ENCODE measurements at places on chromosomes 6 and 20.

GRCh38 chr20:55880361-55880760, 125.0 kb downstream of the CBLN4 start:
- no peak overlapping the region for H3K27ac ChIP-seq
- no peaks in the 10 kb centered on the region for H3K27me3 ChIP-seq
- H3K36me3 ChIP-seq: no peaks in the 10 kb centered on the region
- no peaks in the 10 kb centered on the region for H3K4me1 ChIP-seq
- no peak for DNase-seq
- no peak overlapping the region for H3K4me3 ChIP-seq

DNA sequence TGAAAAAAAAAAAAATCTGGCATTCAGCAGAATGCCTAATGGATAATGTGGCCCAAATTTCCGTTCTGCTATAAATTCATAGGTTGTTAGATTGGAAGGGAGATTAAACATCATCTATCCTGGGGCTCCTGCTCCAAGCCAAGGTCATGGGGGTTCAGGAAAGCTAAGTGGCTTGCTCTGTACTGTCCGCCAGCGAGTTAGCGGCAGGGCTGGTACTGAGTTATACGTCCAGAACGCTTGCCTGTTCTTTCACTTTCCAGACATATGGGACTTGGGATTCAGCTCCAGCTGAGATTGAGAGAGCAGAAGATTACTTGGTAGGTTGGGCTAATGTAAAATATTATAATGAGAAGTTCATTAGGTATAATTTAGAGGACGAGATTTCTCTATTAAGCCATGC, 858 bp downstream of the RWDD1 start:
- H3K4me1 ChIP-seq: peaks cover 39% of the 10 kb centered on the region
- peak; percentile 75 for DNase-seq
- H3K4me3 ChIP-seq: peak overlapping the region; percentile 88
- no peaks in the 10 kb centered on the region for H3K36me3 ChIP-seq
- H3K27ac ChIP-seq: peak overlapping the region; percentile 79

DNA sequence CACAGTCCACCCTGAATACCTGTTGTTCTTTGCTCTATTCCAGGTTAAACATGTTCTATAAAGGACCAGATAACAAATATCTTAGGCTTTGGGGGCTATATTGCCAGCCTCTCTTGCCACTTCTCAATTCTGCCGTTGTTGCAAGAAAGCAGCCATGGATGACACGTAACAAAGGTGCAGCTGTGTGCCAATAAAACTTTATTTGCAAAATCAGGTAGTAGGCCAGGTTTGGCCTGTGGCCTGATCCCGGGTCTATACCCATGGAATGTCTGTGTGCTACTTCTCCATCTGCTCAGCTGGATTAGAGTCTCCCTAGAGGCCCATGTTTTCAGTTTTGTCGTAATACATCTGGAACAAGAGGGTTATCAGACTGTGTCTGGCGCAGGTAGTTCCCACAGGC, 175.3 kb upstream of the KCNG1 start:
- peaks cover 9% of the 10 kb centered on the region for H3K27me3 ChIP-seq
- no peak overlapping the region for H3K4me3 ChIP-seq
- H3K4me1 ChIP-seq: peaks cover 10% of the 10 kb centered on the region
- no peaks in the 10 kb centered on the region for H3K36me3 ChIP-seq

DNA sequence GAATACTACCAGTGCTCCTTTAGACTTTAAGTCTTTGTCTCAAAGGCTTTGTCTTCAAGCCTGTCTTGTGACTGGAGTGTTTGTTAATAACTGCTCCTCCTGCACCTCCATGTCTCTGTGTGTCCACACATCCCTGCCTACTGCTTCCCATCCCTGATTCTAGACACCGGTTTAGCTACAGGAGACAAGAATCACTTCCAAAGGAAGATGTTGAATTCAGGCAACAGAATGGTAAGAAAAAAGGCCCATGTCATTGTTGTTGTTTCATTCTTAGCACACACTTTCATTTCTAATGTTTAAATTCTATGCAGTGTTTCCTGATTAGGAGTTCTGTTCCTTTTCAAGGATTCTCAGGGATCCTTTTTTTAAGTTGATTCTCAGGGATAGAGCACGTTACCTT, 293.6 kb upstream of the STXBP5 start:
- DNase-seq: no peak
- H3K36me3 ChIP-seq: no peaks in the 10 kb centered on the region
- no peak overlapping the region for H3K4me3 ChIP-seq
- H3K27ac ChIP-seq: no peak overlapping the region
- H3K27me3 ChIP-seq: no peaks in the 10 kb centered on the region
- H3K4me1 ChIP-seq: peaks cover 30% of the 10 kb centered on the region

- 0 out of 2 replicates have a peak, but pooled peaks cover 5% of the 10 kb centered on the region for H3K36me3 ChIP-seq
- no peaks in the 10 kb centered on the region for H3K27me3 ChIP-seq
- H3K27ac ChIP-seq: no peak overlapping the region
- H3K4me1 ChIP-seq: peaks cover 17% of the 10 kb centered on the region
- DNase-seq: no peak
- peak overlapping the region; percentile 78 for H3K4me3 ChIP-seq
Measured at GRCh38 chr6:33211666-33212422, 3.5 kb downstream of the RING1 start.

- H3K4me3 ChIP-seq: no peak overlapping the region
- H3K27me3 ChIP-seq: no peaks in the 10 kb centered on the region
- H3K4me1 ChIP-seq: no peaks in the 10 kb centered on the region
- H3K27ac ChIP-seq: no peak overlapping the region
- no peak for DNase-seq
- no peaks in the 10 kb centered on the region for H3K36me3 ChIP-seq
Measured at GRCh38 chr6:34370361-34370760, 22.1 kb downstream of the NUDT3 start.

- H3K36me3 ChIP-seq: no peaks in the 10 kb centered on the region
- peaks cover 34% of the 10 kb centered on the region for H3K27me3 ChIP-seq
- no peak for DNase-seq
- H3K4me3 ChIP-seq: no peak within 1 kb of the TSS
- no peak within 1 kb of the TSS for H3K27ac ChIP-seq
- H3K4me1 ChIP-seq: no peaks in the 10 kb centered on the region
Measured at GRCh38 chr6:29827579-29828470, at the start of gene HLA-G. Gene HLA-G, plus strand, starts transcription at chr6:29827825. Its CDS starts 20 bp downstream, at chr6:29827845.

- no peak for DNase-seq
- H3K4me3 ChIP-seq: no peak overlapping the region
- no peaks in the 10 kb centered on the region for H3K4me1 ChIP-seq
- H3K36me3 ChIP-seq: no peaks in the 10 kb centered on the region
- H3K27ac ChIP-seq: no peak overlapping the region
Measured at GRCh38 chr20:19099596-19100545, 112.6 kb upstream of the SLC24A3 start.

DNA sequence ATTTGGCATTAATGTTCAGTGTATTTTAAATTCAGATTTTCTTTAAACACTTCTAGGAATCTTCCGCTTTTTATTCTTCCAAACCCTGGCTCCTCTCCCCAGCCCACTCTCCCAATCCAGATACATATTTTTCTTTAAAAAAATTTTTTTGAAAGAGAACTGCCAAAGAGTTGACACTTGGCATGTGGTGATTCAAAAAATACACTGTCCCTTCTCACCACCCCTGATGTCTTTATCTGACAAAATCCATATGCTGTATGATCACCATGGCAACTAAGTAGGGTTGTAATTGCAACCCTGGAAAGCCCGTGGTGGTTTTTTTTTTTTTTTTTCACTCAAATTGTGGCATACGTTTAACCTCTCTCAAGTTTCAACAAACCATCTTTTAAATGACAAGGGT, 355.8 kb upstream of the SASH1 start:
- H3K27me3 ChIP-seq: no peaks in the 10 kb centered on the region
- no peak for DNase-seq
- H3K4me1 ChIP-seq: no peaks in the 10 kb centered on the region
- no peaks in the 10 kb centered on the region for H3K36me3 ChIP-seq
- no peak overlapping the region for H3K27ac ChIP-seq

- H3K4me1 ChIP-seq: 0 out of 2 replicates have a peak, but pooled peaks cover 9% of the 10 kb centered on the region
- no peak overlapping the region for H3K4me3 ChIP-seq
- no peak overlapping the region for H3K27ac ChIP-seq
Measured at GRCh38 chr6:45026003-45026516, 302.1 kb upstream of the RUNX2 start.

- H3K27me3 ChIP-seq: peaks cover 37% of the 10 kb centered on the region
- no peak for DNase-seq
- no peaks in the 10 kb centered on the region for H3K36me3 ChIP-seq
Measured at GRCh38 chr20:41639630-41640029, 21.5 kb upstream of the CHD6 start.

- H3K36me3 ChIP-seq: no peaks in the 10 kb centered on the region
- H3K27me3 ChIP-seq: no peaks in the 10 kb centered on the region
- H3K4me1 ChIP-seq: no peaks in the 10 kb centered on the region
- H3K27ac ChIP-seq: no peak overlapping the region
Measured at GRCh38 chr6:89368999-89369398, 16.5 kb upstream of the UBE2J1 start.

DNA sequence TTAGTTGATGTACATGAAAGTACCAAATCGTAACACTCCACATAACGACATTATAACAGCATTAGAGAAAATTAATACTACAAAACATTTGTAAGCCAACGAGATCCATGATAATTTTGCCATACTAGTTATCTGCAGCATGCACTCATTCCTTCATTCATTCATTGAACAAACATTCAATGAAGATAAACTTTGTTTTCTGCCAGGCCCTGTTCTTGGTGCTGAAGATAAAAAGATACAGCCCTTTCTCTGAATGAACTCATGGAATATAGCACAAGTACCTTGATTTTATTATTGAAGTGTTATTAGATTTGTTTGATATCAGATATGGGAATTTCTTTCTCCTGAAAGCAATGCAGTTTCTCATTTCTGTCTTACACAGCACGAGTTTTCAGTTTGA, 524.0 kb downstream of the TFAP2A start:
- H3K4me3 ChIP-seq: no peak overlapping the region
- H3K27me3 ChIP-seq: no peaks in the 10 kb centered on the region
- H3K36me3 ChIP-seq: no peaks in the 10 kb centered on the region
- no peaks in the 10 kb centered on the region for H3K4me1 ChIP-seq
- H3K27ac ChIP-seq: no peak overlapping the region

DNA sequence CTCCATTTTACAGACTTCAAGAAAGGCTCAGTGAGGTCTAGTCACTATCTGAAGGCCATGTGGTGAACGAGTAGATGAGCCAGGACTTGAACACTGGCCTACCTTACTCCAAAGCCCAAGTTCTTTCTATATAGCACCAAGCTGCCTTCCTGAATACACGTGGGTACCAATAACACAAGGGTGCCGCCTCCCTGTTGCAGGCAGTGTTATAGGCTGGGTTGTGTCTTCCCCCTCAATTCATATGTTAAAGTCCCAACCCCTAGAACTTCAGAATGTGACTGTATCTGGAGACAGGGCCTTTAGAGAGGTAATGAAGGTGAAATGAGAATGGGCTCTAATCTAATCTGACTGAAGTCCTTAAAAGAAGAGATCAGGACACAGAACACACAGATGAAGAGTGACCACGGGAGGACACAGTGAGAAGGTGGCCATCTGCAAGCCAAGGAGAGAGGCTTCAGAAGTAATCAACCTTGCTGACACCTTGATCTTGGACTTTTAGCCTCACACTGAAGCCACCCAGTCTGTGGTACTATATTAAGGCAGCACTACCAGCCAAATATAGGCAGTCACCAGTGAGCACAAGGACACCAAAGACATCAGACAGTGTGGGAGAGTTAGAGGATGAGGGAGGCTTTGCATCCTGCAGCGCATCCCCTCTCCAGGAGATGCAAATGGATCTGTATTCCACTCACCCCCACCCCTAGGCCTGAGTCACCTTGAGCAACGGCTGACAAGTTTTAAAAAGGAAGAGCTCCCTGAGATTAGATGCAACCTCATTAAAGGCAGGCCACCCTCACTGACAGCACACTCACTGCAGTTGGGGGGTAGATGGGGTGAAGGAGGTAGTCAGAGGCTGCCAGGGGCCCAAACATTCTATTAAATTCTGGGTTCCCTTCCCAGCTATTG, 40.9 kb upstream of the LYRM2 start:
- DNase-seq: no peak
- H3K4me1 ChIP-seq: no peaks in the 10 kb centered on the region
- H3K36me3 ChIP-seq: peaks cover 37% of the 10 kb centered on the region
- no peak overlapping the region for H3K27ac ChIP-seq
- no peaks in the 10 kb centered on the region for H3K27me3 ChIP-seq

GRCh38 chr20:31906001-31906400, 35.6 kb downstream of the TTLL9 start:
- no peak overlapping the region for H3K27ac ChIP-seq
- no peak overlapping the region for H3K4me3 ChIP-seq
- DNase-seq: no peak
- H3K27me3 ChIP-seq: peaks cover 5% of the 10 kb centered on the region
- H3K4me1 ChIP-seq: no peaks in the 10 kb centered on the region
- H3K36me3 ChIP-seq: no peaks in the 10 kb centered on the region

DNA sequence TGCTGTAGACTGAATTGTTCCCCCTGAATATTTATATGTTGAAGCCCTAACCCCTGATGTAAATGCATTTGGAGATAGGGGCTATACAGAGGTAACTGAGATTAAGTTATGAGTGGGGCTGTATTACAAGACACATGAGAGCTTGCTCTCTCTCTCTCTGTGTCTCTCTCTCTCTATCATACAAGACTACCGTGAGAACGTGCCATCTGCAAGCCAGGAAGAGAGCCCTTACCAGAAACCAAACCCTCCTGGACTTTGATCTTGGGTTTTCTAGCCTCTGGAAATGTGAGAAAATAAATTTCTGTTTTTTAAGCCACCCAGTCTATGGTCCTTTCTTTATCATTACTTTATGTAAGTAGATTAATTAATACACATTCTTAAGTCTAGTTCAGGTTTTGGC, 249.3 kb upstream of the MAN1A1 start:
- no peak overlapping the region for H3K27ac ChIP-seq
- H3K4me1 ChIP-seq: peaks cover 16% of the 10 kb centered on the region
- H3K27me3 ChIP-seq: no peaks in the 10 kb centered on the region

GRCh38 chr20:53750827-53751619, 157.4 kb upstream of the ZNF217 start:
- H3K27me3 ChIP-seq: no peaks in the 10 kb centered on the region
- H3K4me1 ChIP-seq: peaks cover 32% of the 10 kb centered on the region
- H3K27ac ChIP-seq: peak overlapping the region; percentile 90
- no peaks in the 10 kb centered on the region for H3K36me3 ChIP-seq

DNA sequence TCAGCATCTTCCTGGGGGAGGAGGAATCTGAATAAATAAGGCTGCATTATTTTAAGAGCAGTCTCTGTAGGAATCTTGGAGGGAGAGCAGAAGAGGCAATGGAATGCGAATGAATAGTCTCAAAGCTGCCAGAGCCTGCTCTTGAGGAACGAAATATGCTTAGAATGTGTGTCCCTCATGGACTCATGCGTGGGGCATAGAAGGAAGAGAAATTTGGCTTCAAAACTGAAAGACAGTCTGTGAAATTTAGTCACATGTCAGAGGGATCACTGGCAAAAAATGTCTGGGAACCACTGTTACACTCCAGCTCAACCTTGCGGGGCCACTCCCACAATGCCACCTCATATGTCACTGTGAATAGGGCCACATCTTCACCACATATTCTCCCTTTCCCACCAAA, 95.5 kb downstream of the GJA10 start:
- peak; percentile 93 for DNase-seq
- H3K4me3 ChIP-seq: no peak overlapping the region
- H3K36me3 ChIP-seq: no peaks in the 10 kb centered on the region
- H3K4me1 ChIP-seq: peaks cover 47% of the 10 kb centered on the region

DNA sequence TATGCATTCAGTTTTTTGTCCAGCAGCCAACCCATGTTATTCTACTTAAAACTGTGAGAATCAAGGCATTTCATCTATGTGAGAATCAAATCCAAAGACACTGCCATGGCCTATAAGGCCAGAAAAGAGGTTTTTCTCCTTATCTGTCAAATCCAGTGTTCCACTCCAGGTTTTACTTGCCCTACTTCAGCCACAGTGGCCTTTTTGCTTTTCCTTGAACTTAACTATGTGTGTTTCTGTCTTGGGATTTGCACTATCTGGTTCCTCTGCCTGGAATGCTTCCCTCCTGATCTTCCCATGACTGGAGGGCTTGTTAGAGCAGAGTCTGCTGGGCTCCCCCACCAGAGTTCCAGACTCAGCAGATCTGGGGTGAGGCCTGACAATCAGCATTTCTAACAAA, 113.1 kb upstream of the DOK5 start:
- H3K4me3 ChIP-seq: no peak overlapping the region
